Effector memory CD8-positive, alpha-beta T cell (primary cell): ENCODE measurements at places on chromosomes 3 and 15.

- H3K4me1 ChIP-seq, result no peaks in the 10 kb centered on the region
- H3K27me3 ChIP-seq, result no peaks in the 10 kb centered on the region
- no peak for DNase-seq
- H3K27ac ChIP-seq, result no peak overlapping the region
- H3K4me3 ChIP-seq, result no peak overlapping the region
Measured at GRCh38 chr15:98568382-98569017, 79.8 kb upstream of the IGF1R start.

DNA sequence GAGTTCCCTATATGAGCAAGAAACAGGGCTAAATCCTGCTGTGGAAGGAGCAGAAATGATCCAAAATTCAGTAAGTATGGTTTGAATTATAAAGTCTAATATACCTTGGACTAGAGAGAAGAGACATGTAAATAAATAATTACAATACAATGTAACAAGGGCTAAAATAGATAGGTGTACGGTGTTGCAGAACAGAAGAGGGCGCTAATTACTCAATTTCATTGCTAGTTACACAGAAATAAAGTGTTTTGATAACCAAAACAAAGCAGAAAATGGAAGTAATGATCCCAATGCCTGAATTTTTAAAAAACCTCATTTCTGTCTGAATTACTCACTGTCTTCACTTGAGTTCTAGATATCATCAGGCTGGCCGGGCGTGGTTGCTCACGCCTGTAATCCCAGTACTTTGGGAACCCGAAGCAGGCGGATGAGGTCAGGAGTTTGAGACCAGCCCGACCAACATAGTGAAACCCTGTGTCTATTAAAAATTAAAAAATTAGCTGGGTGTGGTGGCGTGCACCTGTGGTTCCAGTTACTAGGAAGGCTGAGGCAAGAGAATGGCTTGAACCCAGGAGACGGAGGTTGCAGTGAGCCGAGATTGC, 8.3 kb upstream of the PLCH1 start:
- no peaks in the 10 kb centered on the region for H3K4me1 ChIP-seq
- no peak overlapping the region for H3K27ac ChIP-seq
- no peak for DNase-seq
- H3K36me3 ChIP-seq, result no peaks in the 10 kb centered on the region
- no peak overlapping the region for H3K4me3 ChIP-seq

- H3K36me3 ChIP-seq, result peaks cover 12% of the 10 kb centered on the region
- peak overlapping the region; percentile 80 for H3K4me3 ChIP-seq
- H3K27me3 ChIP-seq, result peaks cover 46% of the 10 kb centered on the region
- DNase-seq, result no peak
- H3K27ac ChIP-seq, result no peak overlapping the region
- H3K4me1 ChIP-seq, result peaks cover 16% of the 10 kb centered on the region
Measured at GRCh38 chr3:27729748-27730611, 7.9 kb upstream of the EOMES start.

GRCh38 chr15:27865323-27865922, 233.7 kb downstream of the OCA2 start:
- H3K27me3 ChIP-seq, result no peaks in the 10 kb centered on the region
- H3K27ac ChIP-seq, result no peak overlapping the region
- H3K4me3 ChIP-seq, result no peak overlapping the region

DNA sequence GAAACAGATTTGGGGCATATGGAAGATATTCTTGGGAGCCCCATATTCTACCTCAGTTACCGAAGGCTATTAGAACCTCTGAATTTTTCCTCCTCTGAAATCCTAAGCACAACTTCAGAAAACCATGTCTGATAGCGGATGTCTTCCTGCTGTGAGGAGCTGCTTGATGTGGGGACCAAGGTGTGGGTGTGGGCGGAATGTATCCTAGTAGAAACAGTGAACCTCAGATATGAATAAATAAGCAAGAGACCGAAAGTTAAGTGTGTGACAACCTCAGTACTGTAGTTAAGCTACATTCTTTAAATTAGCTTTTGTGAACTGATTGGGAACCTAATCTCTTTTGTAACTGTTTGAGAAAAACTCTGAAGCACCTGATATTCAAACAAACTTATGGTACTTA, 46.9 kb downstream of the SENP2 start:
- peaks cover under 1% of the 10 kb centered on the region for H3K27me3 ChIP-seq
- H3K27ac ChIP-seq, result no peak overlapping the region
- peaks cover 21% of the 10 kb centered on the region for H3K36me3 ChIP-seq
- H3K4me1 ChIP-seq, result no peaks in the 10 kb centered on the region
- H3K4me3 ChIP-seq, result no peak overlapping the region

- no peaks in the 10 kb centered on the region for H3K4me1 ChIP-seq
- no peak overlapping the region for H3K4me3 ChIP-seq
- no peak overlapping the region for H3K27ac ChIP-seq
Measured at GRCh38 chr15:27623149-27623548, 476.0 kb downstream of the OCA2 start.

DNA sequence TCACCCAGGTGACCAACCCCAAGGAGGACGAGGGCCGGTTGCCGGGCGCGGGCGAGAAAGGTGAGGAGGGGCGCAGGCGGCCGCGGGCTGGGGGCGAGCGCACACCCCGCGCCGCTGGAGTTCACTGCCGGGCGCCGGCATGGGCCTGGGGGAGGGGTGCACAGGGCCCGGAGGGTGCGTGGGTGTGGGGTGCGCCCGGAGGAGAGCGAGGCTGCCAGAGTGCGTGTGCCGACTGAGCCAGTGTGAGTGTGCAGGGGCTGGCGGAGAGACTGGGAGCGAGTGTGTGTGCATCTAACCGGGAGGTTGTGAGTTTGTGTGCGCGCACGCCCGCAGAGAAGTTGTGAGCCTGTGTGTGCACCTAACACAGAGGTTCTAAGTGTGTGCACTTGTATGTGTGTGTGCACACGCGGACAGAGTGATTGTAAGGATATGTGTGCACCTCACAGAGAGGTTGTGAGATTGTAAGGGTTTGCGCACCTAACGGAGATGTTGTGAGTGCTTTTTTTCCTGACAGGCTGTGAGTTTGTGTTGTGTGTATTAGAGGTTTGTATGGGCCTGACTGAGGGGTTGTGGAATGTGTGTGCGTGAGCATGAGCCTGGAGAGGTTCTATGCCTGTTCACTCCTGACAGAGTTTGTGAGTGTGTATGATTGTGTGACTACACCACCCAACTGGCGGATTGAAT, 681 bp downstream of the CTDSPL start:
- H3K4me3 ChIP-seq, result peak overlapping the region; percentile 40
- DNase-seq, result no peak
- H3K36me3 ChIP-seq, result no peaks in the 10 kb centered on the region
- no peak overlapping the region for H3K27ac ChIP-seq

- peaks cover 4% of the 10 kb centered on the region for H3K4me1 ChIP-seq
- H3K27ac ChIP-seq, result no peak overlapping the region
- no peaks in the 10 kb centered on the region for H3K27me3 ChIP-seq
- no peak for DNase-seq
Measured at GRCh38 chr3:52420388-52420787, 24.5 kb downstream of the SEMA3G start.

GRCh38 chr3:147915057-147915456, 505.9 kb downstream of the ZIC1 start:
- no peak overlapping the region for H3K4me3 ChIP-seq
- H3K27ac ChIP-seq, result no peak overlapping the region
- no peaks in the 10 kb centered on the region for H3K36me3 ChIP-seq

- peaks cover 7% of the 10 kb centered on the region for H3K36me3 ChIP-seq
- no peak for DNase-seq
- no peak overlapping the region for H3K27ac ChIP-seq
- H3K27me3 ChIP-seq, result peaks cover 64% of the 10 kb centered on the region
- peaks cover 4% of the 10 kb centered on the region for H3K4me1 ChIP-seq
Measured at GRCh38 chr3:13137941-13138832, 65.0 kb upstream of the IQSEC1 start.

DNA sequence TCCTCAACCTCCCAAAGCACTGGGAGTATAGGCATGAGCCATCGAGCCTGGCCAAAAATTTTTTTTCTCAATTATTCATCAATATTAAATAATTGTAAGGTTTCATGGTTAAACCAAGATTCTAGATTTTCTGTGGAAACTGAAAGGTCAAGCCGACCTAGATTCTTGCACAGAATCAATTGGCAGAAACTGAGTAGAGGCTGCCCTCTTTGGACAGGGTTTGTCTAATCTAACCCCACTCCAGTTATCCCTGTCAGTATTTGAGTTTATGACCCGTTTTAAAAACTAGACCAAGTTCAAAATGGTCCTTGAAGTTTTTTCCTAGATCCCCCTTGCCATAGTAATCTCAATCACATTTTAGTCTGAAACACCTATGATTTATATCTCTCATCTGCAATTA, 8.6 kb upstream of the ADAM10 start:
- H3K27ac ChIP-seq, result no peak overlapping the region
- no peak for DNase-seq
- H3K27me3 ChIP-seq, result no peaks in the 10 kb centered on the region
- H3K36me3 ChIP-seq, result no peaks in the 10 kb centered on the region
- no peaks in the 10 kb centered on the region for H3K4me1 ChIP-seq

- no peaks in the 10 kb centered on the region for H3K27me3 ChIP-seq
- peaks cover 69% of the 10 kb centered on the region for H3K4me1 ChIP-seq
- no peak for DNase-seq
- H3K36me3 ChIP-seq, result peaks cover 44% of the 10 kb centered on the region
Measured at GRCh38 chr15:64854041-64854440, 12.3 kb downstream of the PLEKHO2 start.

DNA sequence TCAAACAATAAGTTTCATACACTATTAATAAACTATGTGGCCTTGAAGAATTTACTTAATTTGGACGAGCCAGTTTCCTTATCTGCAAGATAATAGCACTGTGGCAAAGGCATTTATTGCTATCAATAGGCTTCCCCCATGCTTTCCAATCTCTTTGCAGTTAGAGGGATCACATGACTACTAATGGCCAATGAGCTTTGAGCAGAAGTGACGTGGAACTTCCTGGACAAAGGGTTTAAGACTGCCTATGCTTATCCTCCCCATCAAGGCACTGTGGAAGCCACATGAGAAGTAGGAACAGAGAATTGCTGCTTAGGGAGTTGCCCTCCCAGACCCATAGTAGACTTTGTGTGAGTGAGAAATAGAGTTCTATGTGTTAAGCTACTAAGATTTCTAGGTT, 16.7 kb upstream of the ZMAT3 start:
- DNase-seq, result no peak
- H3K4me1 ChIP-seq, result peaks cover 4% of the 10 kb centered on the region
- H3K27ac ChIP-seq, result no peak overlapping the region
- H3K27me3 ChIP-seq, result no peaks in the 10 kb centered on the region
- no peak overlapping the region for H3K4me3 ChIP-seq

DNA sequence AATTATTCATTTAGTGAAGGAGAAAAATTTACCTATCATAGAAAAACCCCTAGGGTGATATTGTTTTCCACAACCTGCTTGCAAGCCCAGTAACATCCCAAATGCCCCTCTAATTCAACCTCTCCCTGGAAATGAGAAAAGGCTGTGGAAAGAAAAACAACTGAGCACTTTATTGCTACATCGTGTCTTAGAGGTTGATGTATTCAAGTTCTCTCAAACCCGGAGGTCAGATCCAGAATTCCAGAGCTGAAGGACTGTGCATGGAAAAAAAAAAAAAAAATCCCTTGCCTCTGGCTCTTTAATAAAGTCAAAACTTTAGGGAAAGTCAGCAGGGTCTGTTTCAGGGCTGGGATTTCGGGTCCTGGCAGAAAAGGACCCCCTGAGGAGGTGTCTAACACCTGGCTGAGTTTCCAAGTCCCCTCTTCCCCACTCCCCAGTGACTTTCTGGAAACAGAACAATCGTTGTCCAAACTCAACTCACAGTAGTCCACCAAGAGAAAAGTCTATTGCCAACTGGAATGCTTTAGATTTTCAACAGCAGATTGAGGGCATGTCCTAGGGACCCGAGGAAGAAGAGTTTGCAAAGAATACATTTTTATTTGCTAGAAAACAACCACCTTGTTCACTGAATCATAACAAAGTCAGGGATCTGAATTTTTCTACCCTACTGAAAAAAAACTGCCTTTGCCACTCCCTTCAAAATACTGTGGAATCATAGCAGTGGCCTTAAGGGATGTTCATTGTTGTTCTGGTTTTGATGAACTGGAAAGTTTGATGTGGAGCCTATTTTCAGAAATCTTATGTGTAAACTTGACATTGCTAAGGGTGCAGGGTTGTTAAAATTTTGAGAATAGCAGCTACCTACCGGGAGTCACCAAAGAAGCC, 207.5 kb upstream of the ADAMTS9 start:
- H3K27ac ChIP-seq, result no peak overlapping the region
- no peak overlapping the region for H3K4me3 ChIP-seq
- no peaks in the 10 kb centered on the region for H3K36me3 ChIP-seq
- no peaks in the 10 kb centered on the region for H3K4me1 ChIP-seq
- no peak for DNase-seq

- no peak overlapping the region for H3K4me3 ChIP-seq
- H3K36me3 ChIP-seq, result no peaks in the 10 kb centered on the region
- no peak overlapping the region for H3K27ac ChIP-seq
Measured at GRCh38 chr15:101258238-101259144, 6.6 kb upstream of the CHSY1 start.

DNA sequence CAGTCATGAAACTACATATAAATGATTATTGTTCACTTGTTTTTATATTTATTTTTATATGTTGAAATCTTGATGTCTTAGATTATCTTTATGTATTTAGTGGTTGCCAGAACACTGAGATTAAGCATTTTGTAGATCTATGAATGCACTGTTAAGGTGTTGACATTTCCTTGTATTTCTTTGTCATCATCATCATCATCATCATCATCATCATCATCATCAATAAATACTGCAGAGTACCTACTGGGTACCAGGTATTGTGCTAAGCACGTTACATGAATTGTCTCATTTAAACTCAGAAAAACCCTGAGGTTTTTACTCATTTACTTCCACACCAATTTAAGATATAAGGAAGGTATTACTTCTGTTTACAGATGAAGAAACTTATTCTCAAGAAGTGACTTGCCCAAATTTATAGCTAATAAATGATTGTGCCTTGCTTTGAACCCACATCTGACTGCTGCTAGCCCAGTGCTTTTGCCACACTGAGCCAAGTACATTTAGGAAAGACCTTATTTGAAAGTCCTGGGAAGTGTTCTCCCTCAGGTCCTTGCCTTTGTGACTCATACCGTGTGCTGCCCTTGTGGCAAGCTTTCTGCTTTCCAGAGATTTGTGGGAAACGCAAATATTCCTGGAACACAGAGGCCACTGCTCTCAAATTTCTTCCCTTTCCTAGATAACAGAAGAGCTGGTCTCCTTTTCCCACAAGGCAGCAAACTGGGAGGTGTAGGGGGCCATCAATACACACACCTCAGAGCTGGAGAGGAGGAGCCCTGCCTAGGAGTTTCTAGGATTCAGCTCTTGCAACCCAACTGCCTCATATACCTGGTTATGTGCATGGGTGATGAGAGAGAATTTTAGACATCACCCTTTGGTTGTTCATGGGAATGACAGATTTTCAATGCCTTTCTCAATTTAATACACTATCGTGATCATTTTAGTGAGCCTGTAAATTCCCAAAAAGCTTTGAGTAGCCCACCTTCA, 115.4 kb upstream of the C15orf61 start:
- no peaks in the 10 kb centered on the region for H3K36me3 ChIP-seq
- peaks cover 8% of the 10 kb centered on the region for H3K27me3 ChIP-seq
- no peaks in the 10 kb centered on the region for H3K4me1 ChIP-seq
- DNase-seq, result no peak
- H3K4me3 ChIP-seq, result no peak overlapping the region
- H3K27ac ChIP-seq, result no peak overlapping the region
